GM18507 (cell line): ENCODE measurements at places on chromosomes 13 and 19.

GRCh38 chr19:18436671-18437490, 1.1 kb downstream of the ISYNA1 start:
- peak; percentile 85 for DNase-seq

DNA sequence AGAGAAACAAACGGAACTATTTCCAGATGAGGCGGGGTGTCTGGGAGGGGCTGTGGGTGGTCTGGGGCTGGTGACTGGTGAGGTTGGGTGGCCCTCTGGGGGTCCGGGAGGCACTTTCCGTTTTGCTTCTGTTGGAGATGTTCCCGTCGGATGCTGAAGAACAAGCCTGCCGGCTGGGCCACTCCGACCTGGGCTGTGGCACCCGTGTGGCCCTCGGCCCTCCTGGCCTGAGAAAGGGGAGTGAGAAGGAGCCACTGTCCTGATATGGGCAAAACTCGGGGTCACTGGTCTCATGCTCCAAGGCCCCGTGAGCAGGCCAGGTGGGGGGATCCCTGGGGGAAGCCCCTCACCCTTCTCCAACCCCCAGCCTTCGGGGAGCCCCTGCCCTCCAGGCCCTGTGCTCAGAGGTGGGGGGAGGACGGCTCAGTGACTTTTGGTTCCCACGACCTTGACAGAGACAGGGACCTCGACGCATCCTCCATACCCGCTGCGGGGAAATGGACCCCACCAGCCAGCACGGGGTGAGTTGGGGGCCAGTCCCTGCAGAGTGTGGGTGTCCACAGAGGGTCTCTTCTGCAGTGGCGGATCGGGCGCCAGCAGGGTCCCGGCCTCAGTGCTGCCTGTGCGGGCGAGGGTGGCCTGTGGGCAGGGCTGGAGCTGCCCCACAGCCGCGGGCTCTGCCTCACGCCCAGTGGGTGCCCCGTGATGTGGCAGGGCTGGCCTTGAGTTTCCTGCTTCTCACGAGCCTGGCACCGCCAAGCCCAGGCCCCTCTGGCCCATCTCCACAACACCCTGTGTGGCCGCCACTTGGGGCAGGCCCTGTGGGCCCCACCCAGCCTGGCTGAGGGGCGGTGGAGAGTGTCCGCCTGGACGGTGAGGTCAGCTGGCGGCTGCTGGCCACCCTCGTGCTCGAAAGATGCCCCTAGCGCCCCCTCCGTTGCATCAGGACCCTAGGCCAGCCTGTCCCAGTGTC, 4.4 kb upstream of the TBXA2R start:
- no peak for DNase-seq

DNA sequence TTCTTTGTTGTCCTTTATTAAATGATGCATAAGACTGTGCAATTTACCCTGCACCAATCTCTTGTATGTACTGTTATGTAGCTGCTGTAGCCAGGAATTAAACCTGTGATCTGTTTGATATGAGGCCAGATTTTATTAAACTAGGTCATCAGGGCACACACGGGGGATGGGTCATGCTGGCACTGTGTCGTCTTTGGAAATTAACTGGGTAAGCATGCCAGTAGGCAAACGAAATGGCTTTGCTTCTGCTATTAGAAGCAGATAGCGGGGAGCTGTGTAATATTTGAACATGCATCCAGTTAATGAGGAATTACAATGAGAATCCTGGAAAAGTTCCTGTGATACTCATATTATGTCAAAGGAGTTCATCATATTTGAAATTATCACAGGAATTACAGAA, 23.5 kb downstream of the MTUS2 start:
- no peak for DNase-seq

- DNase-seq: no peak
Observed at GRCh38 chr19:408441-408901, 476 bp downstream of the C2CD4C start.

- DNase-seq: no peak
Observed at GRCh38 chr13:40981361-40981760, 37.8 kb downstream of the ELF1 start.

DNA sequence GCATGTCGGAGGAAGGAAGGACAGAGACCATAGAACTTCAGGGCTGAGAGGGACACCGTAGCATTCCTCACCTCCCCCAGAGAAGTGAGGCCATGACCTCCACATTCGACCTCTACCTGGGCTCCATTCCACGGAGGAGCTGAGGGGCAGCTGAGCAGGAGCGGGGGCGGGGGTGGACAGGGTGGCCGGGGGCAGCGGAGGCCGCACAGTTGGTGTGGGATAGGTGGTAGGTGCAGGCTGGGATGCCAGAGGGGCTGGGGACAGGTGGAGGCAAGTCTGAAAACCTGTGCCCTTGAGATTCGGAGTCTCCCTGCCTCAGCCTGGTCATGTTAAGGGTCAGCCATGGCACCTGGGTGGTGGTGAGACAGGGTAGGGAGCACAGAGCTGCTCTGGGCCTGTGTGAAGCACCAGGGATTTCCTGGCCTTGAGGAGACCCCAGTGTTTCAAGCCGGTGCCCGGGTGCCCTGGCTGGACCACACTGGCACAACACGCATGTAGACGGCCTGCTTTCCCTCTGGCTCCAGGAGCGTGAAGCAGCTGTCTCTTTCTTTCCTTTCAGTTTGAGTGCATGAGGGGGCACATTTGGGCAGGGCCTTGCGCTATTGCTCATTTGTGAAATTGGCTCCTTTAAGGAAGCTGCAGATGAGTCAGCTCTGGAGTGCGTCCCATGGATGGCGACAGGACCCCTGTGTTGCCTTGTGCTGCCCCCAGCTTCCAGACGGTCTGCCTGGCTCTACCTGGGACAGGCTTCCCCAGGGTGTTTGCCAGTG, 51.8 kb downstream of the TSSK6 start:
- no peak for DNase-seq

- no peak for DNase-seq
Observed at GRCh38 chr19:10724573-10725071, 6.7 kb downstream of the DNM2 start.

- no peak for DNase-seq
Observed at GRCh38 chr19:29247051-29247450, 34.1 kb upstream of the UQCRFS1 start.

DNA sequence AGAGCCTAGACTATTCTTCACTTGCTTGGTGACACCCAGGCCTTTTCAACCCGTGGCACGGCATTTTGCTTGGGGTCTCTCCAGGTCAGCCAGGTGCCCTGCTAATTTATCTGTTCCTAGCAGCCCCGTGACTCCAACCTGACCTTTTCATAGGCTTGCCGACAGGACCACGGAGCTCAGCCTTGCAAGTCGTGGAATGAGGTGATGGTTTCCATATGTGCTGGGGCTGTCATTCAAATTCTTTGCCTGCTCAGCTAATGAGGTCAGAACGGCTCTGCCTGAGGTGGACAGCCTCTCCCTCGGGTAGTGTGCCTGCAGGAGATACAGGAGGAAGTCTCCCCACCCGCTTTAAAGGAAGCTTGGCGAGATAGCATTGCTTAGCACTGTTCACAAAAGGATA, 61.0 kb downstream of the SHISA2 start:
- no peak for DNase-seq

- no peak for DNase-seq
Observed at GRCh38 chr19:10521461-10522171, 4.4 kb upstream of the S1PR5 start.

DNA sequence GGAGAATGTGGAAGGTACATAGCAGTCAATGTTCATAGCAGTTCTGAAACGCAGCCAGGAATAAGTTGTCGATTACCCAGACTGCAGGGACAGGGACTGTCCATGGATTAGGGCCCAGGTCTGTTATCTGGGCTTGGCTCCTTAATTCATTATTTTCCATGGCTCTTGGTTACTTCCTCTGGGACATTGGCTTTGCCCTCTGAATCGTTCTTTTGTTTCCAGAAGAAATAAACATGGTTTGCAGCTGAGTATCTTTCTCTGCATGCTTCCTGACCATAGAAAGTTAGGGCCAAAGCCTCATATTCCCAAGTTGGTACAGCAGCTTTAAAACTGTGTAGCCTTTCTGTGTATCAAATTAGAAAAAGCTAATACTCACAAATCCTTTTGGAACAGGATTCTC, 121.7 kb upstream of the MAB21L1 start:
- DNase-seq: no peak

DNA sequence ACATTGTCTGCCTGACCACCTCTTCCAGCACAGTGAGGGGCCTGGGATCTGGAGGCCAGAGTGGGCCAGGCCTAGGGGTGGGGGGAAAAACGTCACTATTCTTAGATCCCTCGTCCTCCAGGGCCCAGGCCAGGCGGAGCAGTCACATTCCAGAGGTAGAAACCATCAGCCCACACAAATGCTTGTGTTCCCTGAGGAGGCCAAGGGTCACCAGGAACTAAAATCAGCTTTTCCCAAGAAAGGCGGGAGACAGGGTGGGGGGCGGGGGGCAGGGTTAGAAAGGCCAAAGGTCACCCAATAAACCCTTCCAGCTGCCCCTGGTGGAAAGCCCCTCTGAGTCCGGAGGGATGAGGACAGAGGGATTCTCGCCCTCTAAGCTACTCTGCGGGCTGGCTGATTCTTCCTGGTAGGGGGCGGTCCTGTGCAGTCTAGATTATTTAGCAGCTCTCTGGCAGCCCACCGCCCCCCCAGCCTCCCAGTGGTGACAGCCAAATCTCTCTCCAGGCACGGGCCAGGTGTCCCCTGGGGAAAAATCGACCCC, 23.5 kb upstream of the CCL25 start:
- DNase-seq: no peak

DNA sequence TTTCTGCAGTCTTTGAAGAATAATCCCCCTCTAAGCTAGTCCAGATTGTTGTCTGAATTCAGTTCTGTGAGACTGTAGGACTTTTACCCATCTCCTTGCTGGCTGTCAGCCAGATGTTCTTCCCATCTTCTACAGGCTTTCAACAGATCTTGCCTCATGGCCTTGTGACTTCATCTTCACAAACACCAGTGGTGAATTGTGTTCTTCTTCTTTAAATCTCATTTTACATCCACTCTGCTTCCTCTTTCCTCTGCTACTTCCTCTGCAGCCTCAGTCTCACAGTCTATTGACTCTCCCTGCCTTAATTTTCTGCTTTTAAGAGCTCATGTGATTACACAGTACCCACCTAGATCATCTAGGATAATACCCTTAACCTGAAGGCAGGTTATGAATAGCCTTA, 859.0 kb upstream of the SLITRK1 start:
- no peak for DNase-seq

GRCh38 chr13:32877491-32877890, 138.7 kb upstream of the KL start:
- DNase-seq: no peak

GRCh38 chr13:94323764-94324758, 155.4 kb downstream of the DCT start:
- DNase-seq: no peak

DNA sequence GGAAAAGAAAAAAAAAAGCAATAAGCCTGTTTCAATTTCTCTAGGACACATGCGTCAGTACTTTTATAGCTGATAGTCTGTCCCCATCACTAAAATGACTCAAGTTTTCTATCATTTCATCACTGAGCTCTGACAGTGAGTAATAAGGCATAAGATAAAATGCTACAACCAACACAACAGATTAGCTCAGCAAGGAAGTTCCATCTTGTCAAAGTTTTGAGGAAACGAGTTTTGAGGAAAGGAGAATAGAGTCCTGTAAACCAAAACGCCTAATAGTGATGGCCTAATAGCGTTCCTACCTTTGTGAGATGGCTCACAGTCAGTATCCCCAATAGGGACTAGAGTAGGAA, 145.1 kb downstream of the LACC1 start:
- no peak for DNase-seq

DNA sequence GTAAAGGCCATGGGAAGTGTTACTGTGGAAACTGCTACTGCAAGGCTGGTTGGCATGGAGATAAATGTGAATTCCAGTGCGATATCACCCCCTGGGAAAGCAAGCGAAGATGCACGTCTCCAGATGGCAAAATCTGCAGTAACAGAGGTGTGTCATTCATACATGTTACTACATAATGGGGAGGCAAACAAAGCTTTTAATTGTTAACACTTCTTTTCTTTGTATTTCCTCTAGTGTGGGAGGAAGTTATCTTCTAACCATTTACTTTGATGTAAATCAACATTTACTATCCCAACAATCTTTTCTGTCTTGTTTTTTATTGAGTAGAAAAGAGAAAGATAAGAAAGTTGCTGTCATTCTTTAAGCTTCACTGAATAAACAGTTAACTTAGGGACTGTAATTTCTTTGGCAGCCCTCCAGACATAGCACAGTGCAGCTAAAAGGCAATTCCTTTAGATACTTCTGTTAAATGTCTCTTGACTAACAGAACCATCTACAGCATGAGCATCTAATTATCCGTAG, 126.9 kb downstream of the ITGBL1 start:
- no peak for DNase-seq

GRCh38 chr13:85910962-85911361, 111.7 kb upstream of the SLITRK6 start:
- no peak for DNase-seq

DNA sequence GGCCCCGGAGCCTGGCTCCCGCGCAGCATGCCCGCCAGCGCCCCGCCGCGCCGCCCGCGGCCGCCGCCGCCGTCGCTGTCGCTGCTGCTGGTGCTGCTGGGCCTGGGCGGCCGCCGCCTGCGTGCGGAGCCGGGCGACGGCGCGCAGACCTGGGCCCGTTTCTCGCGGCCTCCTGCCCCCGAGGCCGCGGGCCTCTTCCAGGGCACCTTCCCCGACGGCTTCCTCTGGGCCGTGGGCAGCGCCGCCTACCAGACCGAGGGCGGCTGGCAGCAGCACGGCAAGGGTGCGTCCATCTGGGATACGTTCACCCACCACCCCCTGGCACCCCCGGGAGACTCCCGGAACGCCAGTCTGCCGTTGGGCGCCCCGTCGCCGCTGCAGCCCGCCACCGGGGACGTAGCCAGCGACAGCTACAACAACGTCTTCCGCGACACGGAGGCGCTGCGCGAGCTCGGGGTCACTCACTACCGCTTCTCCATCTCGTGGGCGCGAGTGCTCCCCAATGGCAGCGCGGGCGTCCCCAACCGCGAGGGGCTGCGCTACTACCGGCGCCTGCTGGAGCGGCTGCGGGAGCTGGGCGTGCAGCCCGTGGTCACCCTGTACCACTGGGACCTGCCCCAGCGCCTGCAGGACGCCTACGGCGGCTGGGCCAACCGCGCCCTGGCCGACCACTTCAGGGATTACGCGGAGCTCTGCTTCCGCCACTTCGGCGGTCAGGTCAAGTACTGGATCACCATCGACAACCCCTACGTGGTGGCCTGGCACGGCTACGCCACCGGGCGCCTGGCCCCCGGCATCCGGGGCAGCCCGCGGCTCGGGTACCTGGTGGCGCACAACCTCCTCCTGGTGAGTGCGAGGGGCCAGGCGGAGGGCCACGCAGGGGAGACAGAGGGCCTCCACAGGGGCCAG, at the start of gene KL:
Gene KL, plus strand, starts transcription at position 10 of the 909 bp plus-strand sequence. Its CDS starts 18 bp downstream, at position 28.
- DNase-seq: no peak

GRCh38 chr13:35498231-35498630, 21.7 kb upstream of the MAB21L1 start:
- no peak for DNase-seq

GRCh38 chr13:49456156-49456555, 12.1 kb downstream of the SETDB2 start:
- DNase-seq: no peak
